ENCODE measurements at places on chromosomes 5 and 9.

DNA sequence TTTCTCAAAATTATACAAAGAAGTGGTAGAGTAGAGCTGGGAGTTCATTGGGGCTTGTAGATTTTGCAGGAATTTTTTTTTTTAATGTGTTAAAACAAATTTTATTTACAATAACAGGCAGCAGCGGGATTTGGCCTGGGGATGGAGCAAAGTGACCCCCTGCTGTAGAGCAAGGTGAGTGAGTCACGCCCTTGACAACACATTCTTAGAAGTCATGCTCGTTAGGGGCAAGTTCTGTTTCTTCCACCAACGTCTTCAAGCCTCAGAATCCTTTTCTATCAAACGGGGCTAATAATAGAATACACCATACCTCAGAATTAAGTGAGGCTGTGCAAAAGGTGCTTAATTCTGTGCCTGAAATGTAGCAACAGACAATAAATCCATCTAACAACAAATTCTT lies 1.1 kb upstream of the ANKDD1B start:
- DNase-seq, result no peak

DNA sequence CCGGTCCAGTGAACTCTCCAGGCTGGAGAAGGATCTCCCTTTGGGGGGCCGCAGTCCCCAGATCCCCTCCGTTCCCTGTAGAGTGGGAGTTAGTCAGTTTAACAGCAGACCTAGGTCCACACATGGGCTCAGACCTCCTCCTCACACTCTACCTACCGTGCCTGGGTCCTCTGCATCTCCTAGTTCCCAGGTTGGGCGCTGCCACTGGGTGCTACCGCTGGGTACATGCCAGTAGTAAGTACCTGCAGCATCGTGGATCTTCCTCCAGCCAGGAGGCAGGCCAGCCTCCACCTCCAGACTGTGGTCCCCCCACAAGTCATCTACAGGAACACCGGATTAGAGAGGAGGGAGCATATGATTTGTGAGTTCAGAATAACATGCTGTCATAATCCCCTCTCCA lies 802 bp downstream of the APBB3 start:
- DNase-seq, result no peak

GRCh38 chr9:127706836-127707241 lies at the start of gene CFAP157:
TSS of gene CFAP157 (plus strand) at chr9:127706988. CDS start at chr9:127707032, 44 bp downstream.
- no peak for DNase-seq

- DNase-seq, result no peak
These were observed 94.5 kb downstream of the LMNB1 start for GRCh38 chr5:126871441-126871840.

GRCh38 chr5:131671409-131671808 lies 36.4 kb upstream of the RAPGEF6 start:
- no peak for DNase-seq
